Fibroblast of gingiva (primary cell): ENCODE measurements at places on chromosomes 6 and 20.

DNA sequence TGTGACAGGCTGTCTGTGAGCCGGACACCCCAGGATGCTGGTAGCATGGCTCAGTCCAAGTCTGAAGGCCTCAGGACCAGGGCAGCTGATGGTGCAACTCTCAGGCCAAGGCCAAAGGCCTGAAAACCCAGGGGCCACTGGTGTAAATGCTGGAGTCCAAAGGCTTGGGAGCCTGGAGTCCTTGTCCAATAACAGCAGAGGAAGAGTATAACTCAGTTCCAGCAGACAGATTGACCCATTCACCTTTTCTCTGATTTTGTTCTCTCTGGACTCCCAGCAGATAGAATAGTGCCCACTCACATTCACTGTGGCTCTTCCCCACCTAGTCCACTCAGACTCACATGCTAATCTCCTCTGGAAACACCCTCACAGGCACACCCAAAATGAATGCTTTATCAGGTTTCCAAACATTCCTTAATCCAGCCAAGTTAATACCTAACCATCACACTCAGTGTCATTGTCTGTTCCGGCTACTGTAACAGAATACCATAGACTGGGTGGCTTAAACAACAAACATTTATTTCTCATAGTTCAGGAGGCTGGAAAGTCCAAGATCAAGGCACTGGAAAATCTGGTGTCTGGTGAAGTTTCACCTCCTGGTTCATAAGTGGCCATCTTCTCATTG is 5.0 kb upstream of the TRAF3IP2 start:
- DNase-seq, result no peak

GRCh38 chr6:30711758-30712380 is 5.2 kb downstream of the MDC1 start:
- no peak for DNase-seq

GRCh38 chr6:166770216-166771116 is 143.4 kb upstream of the RPS6KA2 start:
- no peak for DNase-seq

DNA sequence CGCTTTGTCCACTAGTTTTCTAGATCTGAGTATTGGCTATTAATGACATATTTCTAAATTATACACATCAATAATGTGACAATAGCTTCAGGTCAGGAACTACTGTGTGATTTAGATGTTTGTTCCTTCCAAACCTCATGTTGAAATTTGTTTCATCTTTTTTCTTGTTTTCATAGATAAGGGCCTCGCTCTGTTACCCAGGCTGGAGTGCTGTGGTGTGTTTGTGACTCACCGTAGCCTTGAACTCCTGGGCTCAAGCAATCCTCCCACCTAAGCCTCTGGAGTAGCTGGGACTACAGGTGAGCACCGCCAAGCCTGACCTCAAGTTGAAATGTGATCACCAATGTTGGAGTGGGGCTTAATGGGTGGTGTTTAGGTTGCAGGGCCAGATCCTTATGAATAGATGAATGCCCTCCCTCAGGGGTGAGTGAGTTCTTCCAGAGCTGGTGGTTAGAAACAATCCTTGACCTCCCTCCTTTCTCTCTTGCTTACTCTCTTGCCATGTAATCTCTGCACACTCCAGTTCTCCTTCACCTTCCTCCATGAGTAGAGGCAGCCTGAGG is 5.9 kb upstream of the NQO2 start:
- no peak for DNase-seq

GRCh38 chr6:35496841-35497570 is at the start of gene TEAD3:
TSS of gene TEAD3 (minus strand) at chr6:35497079.
- peak; percentile 84 for DNase-seq

- DNase-seq, result no peak
Observed at GRCh38 chr20:4453359-4453758, 268.4 kb upstream of the PRND start.
